ENCODE measurements at places on chromosomes 16 and 17.

- no peak for DNase-seq
Measured at GRCh38 chr17:72928454-72929136, 163.9 kb downstream of the SLC39A11 start.

GRCh38 chr16:56360117-56361008, 65.0 kb downstream of the AMFR start:
- DNase-seq = no peak

DNA sequence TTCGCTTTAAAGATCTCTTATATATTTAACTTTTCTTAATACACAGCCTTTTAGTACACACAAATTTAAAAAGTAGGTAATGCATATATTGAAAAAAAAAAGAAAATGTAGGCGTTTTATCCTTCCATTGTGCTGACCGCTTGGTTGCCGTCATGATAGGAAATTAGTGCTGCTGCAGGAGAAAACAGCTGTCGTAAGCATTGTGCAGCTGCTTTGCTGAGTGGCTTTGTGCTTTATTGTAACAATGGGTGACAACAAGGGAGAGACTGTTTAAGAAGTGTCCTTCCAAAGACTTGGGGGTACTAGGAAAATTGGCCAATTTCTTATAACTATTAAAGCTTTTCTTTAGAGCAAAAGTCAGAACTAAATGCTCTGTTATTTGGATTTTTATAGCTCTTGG, 5.0 kb downstream of the HERPUD1 start:
- no peak for DNase-seq

DNA sequence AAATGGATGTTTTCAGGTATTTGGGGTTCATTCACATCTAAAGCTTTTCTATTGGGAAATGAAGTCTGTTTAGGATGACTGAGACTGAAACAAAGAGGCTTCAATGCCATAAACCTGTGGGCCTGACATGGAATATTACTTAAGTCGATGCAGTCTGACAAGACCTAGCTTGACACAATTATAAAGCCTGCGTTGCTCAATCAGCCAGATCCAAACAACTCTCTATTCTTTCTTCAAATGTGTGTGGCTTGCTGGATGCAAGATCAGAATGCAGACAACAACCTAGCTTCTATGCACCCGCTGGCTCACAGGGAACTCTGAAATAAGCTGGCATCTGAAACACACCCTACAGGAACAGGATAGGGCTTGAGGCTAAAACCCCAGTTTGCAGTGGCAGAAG, 40.0 kb downstream of the RFFL start:
- DNase-seq = no peak

DNA sequence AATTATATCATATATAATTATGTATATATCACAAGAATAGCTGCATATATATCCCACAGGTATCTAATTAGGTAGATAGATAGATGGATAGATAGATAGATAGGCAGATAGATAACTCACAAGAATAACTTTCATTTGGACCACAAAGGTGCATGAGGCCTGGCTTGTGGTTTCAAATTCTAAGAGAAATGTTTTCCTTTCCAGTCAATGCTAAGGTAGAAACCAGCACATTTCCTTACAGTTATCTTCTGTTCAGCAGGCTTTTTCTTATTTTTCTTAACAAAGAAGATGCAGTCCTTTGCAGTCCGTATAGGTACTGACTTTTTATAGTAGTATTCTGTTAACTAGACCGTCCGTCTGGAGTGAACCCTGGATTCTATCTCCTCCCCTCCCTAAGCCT, 152.9 kb upstream of the ANKFN1 start:
- DNase-seq = no peak

- no peak for DNase-seq
Measured at GRCh38 chr16:56583351-56584168, 5.8 kb upstream of the MT3 start.

DNA sequence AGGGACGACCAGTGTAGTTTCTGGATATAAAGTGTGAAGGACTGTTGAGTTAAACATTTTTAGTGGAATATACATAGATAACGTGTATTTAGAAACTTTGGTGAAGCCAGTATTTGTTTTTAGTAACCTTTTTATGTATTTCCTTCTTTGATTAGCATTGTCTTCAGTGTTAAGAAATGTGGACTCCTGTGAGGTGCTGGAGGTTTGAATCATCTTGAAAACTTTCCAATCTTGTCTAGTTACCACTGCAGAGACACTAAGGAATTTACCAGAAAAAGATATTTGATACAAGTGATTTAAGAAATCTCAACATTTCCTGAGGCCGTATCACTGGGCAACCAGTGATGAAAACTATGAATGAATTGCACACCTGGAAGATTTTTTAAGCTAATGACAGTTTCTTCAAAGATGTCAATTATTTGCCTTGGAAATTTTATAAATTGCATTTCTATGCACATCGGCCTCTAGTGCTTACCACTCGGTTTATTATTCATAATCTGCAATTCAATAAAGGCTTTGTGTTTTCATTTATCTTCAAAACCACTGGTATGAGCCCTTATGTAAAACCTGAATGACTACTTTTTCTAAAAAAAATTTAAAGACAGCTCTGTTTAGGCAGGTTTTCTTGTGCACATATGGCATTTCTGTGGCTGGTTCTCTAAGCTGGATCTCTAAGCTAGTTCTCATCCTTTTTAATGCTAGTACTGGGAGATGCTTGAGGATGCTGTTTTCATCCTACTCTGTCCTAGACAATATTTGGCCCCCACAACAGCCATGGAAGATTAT, 31.4 kb upstream of the ADCY7 start:
- no peak for DNase-seq

DNA sequence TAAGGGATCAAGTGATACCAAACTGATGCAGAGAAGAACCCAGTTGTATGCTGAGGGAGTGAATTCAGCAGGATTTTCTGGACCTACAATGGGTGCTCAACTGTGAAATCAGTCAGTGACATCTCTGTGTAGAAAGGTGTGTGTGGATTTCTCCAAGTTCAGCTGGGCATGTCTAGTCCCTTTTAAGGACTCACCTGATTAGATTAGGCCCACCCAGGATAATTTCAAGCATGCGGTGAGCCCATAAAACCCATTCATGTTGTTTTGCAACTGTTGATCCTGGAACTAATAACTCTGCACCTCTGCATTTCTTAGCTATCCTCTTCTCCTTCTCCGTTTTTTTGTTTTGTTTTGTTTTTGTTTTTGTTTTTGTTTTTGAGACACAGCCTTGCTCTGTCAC, 35.1 kb upstream of the DNAJA2 start:
- no peak for DNase-seq

DNA sequence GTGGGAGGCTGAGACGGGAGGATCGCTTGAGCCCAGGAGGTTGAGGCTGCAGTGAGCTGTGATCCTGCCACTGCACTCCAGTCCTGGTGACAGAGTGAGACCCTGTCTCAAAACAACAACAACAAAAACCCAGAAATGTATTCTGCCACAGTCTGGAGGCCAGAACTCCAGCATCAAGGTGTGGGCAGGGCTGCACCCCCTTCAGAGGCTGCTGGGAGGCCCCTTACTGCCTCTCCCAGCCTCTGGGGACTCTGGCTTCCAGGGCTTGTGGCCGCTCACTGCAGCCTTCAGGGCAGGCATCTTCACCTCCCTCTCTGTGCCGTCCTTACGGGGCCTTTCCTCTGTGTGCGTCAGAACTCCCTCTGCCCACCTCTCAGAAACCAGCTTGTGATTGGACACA, 209.4 kb upstream of the GSE1 start:
- no peak for DNase-seq

DNA sequence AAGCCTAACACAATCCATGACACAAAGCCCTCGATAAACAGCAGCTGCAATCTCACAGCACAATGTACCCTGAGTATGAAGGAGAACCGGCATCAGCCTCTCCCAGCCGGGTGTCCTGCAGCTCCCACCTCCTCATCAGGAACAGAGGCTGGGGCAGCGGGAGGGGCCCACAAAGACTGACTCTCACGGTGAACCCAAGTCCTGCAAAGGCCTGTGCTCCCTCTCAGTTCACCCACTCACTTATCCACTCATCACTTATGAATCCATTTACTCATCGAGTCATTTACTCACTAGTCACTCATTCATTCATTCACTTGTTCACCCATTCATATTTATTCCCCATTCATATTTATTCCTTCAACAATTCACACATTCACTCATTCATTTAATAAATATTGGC, 11.6 kb downstream of the ZNF423 start:
- DNase-seq = no peak

GRCh38 chr17:16820161-16820877, 130.3 kb downstream of the CCDC144A start:
- DNase-seq = no peak

- no peak for DNase-seq
Measured at GRCh38 chr16:84048270-84048669, 5.7 kb upstream of the SLC38A8 start.

DNA sequence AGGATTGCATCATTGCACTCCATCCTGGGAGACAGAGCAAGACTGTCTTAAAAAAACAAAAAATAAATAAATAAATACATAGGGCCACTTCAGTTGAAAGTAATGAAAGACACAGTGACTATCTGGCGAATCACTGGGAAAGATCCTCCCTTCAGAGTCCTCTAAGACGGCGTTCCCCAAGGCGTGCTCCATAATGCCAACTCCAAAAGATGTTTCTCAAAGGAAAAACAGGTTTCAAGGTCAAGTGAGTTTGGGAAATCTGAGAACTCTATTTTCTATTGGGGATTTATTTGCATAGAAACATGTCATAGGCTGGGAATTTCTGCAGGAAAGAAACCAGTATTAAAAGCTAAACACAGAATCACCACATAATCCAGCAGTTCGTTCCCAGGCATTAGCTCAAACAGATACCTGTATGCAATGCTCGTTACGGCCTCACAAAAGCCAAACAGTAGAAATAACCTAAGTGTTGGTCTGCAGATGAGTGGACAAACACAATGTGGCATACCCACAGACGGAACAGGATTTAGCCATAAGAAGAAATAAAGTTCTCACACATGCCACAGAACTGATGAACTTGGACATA, 7.9 kb downstream of the KLHDC4 start:
- no peak for DNase-seq

All from stimulated activated CD4-positive, alpha-beta T cell treated with anti-CD3 and anti-CD28 coated beads, Interleukin-4, amount 100 ng/mL, for 4 hours (primary cell).